ENCODE measurements at places on chromosomes 6 and 20.

GRCh38 chr6:19554356-19555225, 282.6 kb upstream of the ID4 start:
- DNase-seq, result no peak

- DNase-seq, result peak; percentile 42
Measured at GRCh38 chr20:57433657-57434389, 42.6 kb downstream of the RBM38 start.

DNA sequence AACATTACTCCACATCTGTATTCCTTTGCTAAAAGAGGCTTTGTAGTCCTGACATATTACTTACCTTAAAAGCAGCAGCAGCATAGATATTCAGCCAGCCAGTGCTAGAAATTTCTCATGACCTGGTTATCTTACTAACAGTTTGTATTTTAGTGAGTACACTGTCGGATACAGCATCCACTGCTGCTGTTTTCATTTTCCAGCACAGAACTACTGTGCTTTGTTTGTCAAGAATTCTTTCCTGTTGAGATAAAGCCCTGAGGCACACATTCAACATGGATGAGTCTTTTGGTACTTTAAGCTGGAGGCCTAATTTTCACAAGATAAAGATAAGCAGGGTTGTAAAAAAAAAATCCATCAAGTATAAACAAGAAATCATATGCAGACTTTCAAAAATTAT, 311.2 kb upstream of the OPRM1 start:
- no peak for DNase-seq

GRCh38 chr20:41299899-41300298, 17.6 kb downstream of the ZHX3 start:
- DNase-seq, result no peak

DNA sequence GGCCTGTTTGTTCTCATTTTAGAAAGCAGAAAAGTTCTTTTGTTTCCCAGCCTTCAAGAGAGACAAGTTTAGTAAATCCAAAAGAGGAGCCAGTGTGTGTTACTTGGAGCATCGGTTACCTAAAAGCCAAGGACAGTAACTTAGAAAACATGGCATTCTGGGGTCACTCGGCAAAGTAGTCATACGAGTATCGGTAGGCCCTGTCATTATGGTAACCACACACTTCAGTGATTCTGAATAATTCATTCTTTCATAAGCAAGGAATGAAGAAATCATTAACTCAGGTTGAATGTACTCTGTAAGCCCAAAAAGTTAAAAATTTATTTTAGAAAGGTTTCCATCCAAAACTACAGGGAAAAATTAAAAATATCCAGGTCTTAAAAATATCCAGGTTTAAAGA, 34.0 kb downstream of the CNKSR3 start:
- DNase-seq, result no peak

DNA sequence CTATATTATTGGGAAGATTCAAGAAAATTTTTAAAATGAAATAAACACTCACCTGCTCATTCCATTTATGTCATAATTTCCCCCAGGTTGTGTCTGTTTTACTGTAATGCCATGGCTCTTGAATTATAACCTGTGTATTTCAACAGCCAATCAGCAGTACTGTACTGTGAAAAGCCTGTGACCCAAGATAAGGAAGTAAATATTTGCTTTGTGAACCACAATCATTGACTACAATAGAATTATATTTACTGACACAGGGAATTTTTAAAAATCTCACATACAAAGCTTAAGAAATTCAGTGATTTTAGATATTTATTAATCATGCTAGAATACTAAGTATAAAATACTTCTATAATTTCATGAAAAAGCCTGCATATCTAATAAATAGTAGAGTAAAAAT, 6.0 kb downstream of the RGS17 start:
- no peak for DNase-seq

- DNase-seq, result no peak
Measured at GRCh38 chr6:40923326-40923725, 115.7 kb downstream of the UNC5CL start.

DNA sequence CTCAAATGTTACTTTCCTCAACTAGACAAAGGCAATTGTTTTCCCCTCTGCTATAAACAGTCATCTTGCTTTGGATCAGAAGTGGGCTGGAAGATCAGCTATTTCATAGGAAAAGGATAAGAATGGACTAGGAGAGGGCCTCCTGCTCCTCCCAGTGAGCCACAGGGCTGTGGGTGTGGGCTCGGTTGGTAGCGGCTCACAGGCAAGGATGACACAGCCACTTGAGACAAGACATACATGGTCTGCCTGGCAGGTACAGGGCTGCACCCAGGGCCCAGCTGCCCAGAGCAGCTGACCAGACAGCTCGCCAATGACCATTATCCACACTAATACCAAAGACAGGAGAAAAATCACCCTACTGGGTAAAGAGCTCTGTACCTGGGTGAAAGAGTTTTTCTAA, 9.0 kb upstream of the SLA2 start:
- DNase-seq, result no peak

DNA sequence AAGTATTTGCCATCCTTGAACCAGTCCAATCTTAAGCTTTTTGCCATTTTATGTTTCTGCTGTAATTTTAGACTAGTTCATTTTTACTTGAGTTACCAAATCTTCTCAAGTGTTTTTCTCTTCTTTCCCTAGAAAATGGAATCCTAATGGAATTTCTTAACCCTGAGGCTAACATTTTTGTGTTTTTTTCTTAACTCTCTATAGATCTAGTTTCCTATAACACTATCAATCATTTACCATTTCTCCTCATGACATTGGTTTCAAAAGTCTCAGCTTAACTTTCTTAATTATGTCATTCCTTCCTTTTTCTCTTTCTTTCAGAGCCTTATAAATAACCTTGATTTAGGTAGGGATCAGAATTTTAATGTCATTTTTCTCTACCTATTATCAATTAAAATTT, 54.8 kb downstream of the SENP6 start:
- DNase-seq, result no peak

DNA sequence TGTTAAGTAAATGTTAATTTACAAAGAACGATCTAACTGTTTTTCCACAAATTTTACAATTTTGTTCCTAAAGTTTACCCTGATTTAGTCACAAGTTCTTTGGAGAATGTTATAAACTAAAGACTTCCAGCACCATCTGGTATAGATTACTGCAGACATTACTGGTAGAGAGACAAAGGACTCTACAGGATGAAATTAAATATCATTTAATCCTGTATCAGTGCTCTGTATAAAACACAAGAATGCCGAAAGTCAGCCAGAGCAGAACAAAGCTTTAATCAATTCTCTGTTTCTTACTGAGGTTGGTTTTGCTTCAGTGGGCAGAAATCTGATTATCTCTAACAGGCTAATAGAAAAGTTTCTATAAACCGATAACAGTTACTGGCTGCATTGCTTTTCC, 763.6 kb downstream of the TENT5A start:
- DNase-seq, result no peak

DNA sequence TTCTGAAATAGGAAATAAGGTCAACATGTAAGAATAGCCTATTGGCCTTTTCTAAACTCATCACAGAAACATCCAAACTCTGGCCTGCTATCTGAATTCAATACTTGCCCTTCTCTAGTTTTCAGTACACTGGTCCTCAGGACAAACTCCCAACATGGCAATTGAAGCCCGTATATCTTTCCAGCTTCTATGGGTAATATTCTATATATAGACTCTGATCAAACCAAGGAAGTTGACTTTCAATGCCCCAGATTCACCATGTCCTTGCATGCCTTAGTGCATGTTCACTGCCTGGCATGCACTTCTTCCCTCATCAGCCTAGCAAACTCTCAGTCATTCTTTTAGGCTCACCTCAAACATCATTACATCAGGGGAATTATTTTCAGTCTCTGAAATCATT, 73.2 kb downstream of the RSPO3 start:
- no peak for DNase-seq

DNA sequence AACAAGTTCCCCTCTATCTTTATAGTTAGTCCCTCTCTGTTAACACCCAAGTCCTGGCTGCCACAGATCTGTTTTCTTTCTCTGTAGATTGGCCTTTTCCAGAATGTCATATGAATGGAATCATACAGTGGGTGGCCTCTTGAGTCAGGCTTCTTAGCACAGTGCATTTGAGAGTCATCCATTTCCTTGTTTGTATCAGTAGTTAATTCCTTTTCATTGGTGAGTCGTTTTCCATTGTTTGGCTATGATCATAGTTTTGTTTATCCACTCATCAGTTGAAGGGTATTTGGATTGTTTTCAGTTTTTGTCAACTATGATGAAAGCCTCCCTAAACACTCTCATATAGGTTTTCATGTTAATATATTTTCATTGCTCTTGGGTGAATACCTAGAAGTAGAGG, 248.3 kb downstream of the ARID1B start:
- DNase-seq, result no peak

- no peak for DNase-seq
Measured at GRCh38 chr6:134198093-134198492, 119.8 kb downstream of the SGK1 start.

- DNase-seq, result no peak
Measured at GRCh38 chr6:142275236-142276006, 26.4 kb upstream of the ADGRG6 start.

GRCh38 chr6:85050149-85050548, 285.8 kb upstream of the TBX18 start:
- DNase-seq, result no peak

GRCh38 chr6:34938268-34938667, 49.2 kb downstream of the ANKS1A start:
- no peak for DNase-seq

- DNase-seq, result no peak
Measured at GRCh38 chr6:122755901-122756300, 23.6 kb upstream of the FABP7 start.

- no peak for DNase-seq
Measured at GRCh38 chr6:139738801-139739455, 364.5 kb upstream of the CITED2 start.

DNA sequence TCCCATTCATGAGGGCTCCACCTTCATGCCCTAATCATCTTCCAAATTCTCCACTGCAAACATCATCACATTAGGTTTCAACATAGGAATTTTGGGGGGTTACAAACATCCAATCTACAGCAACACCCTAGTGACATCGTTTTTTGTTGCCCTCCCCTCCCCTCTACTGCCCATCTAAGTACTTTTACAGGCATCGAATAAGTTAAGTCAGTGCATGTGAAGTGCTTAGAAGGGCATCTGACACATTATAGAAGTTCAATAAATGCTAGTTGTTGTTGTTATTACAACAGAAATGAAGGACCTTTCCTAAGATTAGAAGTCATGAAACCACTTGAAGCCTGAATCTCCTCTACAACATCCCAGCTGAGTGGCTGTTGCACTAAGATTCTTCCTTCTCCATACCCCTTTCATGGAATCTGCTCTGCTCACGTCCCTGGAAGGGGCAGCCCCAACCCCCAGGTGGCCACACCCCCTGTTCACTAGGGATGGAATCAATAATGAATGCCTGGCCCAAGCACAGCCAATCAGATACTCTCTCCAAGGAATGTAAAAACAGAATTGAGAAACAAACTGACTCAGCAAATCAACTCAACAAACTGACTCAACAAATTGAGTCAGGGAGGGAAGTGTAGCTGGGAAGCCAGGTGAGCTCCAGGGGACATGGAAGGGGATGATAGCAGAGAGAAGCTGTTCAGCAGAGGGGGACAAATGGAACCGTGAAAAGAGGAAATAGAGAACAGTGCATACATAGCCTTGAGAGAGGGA, 3.9 kb upstream of the LRP11 start:
- no peak for DNase-seq
